SW 1271 (cell line): ENCODE measurements at places on chromosomes 11 and 22.

GRCh38 chr22:40654522-40655167 lies 18.1 kb upstream of the MRTFA start:
- DNase-seq, result no peak

GRCh38 chr11:132101881-132102280 lies 731.5 kb downstream of the NTM start:
- DNase-seq, result no peak

GRCh38 chr11:47257517-47258316 lies at the start of gene NR1H3:
Gene NR1H3, plus strand, starts transcription at chr11:47257996. Its CDS starts 1,221 bp downstream, at chr11:47259217.
- no peak for DNase-seq

- no peak for DNase-seq
Observed at GRCh38 chr11:115144914-115145313, 359.3 kb downstream of the CADM1 start.

GRCh38 chr11:97973352-97973857 lies 1047.3 kb upstream of the CNTN5 start:
- no peak for DNase-seq

DNA sequence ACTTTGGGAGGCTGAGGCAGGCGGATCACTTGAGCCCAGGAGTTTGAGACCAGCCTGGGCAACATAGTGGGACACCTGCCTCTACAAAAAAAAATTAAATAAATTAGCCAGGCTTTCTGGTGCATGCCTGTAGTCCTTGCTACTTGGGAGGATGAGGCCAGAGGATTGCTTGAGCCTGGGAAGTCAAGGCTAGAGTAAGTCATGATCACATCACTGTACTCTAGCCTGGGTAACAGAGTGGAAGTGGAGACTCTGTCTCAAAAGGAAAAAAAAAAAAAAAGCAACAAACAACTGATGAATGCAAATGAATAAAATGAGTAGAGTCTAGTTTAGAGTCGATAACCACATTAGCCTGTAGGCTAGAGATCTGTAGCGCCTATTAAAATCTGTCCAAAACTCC lies 3.9 kb upstream of the BCL2L13 start:
- DNase-seq, result no peak

DNA sequence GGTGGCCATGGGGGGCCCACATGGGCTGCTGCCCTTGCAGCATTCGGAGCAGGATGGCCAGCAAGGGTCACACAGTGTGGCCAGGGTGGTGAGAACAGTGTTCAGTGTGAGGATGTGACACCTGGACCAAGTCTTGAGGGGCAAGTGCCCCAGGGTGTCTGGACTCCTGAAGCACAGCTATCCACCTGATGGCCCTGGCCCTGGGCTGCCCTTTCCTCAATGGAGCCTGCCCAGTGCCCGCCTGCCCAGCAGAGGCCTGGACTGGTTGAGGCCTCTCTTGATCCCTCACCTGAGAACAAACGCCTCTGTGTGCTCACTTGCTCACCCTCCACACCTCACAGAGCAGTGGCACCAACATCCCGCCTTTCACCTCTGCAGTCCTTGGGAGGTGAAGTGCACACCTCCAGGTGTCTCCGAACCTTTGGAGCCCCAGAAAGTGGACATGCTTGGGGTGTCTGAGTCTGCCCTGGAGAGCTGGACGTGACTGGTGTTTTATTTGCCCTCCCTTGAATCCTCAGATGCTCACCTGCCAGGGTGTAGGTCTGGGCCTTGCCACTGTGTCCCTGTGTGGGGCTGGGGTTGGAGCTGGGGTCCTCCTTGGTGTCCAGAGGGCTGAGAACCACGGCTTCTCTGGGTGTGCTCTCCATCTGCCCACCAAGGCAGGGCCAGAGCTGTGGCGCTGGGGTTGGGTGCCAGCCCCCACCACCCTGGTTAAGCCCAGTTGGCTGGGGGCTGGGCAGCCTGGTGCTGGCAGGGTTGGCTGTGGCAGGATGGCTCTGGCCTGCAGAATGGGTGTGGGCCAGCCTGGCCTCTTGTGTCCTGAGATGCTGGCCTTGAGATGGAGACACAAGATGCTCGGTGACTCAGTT lies 3.8 kb upstream of the MUC2 start:
- DNase-seq, result no peak

- no peak for DNase-seq
Observed at GRCh38 chr11:17541330-17541885, 2.8 kb downstream of the USH1C start.

DNA sequence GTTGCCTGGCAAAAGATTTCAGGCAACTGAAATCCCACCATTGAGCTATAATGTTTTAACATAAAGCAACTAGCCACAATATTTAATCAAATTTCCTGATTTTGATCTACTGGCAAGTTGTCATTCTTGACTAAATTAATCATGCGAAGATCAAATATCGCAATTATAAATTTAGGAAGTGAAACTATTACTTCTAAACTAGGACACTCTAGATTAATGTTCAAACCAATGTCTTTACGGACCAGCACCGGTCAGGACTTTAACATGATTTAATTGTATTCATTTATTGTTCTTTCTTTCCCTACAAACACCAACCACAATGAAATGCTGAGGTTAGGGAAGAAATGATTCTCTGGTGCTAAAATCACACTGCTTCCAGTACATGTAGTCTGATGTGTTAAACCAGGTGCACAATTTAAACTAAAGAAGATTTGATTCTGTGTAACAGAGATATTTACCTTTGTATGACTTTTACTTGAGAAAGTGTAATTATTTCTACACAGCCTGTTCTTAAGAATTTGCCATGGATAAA lies 14.9 kb downstream of the GAS2 start:
- no peak for DNase-seq

- no peak for DNase-seq
Observed at GRCh38 chr11:13140873-13141655, 131.9 kb downstream of the RASSF10 start.

GRCh38 chr11:2268729-2269600 lies 1.4 kb downstream of the ASCL2 start:
- no peak for DNase-seq

DNA sequence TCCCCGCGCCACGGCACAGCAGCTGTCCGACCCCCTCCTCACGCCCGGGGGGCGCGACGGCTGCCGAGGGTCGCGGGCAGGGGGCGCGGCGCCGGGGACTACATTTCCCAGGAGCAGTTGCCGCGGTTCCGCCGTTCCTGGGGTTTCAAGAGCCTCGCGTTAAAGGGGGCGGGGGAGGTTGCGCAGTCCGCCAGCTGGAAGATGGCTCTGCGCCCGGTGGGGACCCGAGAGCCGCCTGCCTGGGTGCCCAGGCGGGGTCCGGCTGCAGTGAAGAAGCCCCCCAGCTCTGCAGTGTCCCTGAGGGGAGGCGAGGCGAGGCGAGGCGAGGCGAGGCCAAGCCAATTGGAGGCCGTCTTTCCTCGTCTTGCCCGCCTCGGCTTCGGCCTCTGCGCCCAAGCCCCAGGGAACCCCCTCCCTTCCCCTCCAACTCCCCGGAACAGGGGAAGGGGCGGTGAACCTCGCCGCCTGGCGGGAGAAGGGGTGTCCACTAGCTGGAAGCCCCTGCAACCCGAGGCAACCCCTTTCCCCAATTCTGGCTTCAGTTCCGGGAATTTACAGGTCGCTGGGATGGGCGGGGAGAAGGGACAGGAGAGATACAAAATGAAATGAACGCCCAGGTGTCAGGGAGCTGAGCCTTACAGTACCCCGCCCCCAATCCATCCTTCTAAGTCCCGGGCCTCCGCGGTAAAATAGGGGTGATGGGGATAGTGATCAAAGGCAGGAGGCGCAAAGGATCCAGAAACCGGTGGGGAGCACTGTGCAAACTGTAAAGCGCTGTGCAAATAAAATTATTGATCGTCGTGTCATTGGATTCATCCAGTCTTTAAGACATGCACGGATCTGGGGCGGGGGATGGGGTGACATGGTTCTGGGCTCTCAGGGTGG lies 5.2 kb upstream of the GCAT start:
- DNase-seq, result peak; percentile 11

DNA sequence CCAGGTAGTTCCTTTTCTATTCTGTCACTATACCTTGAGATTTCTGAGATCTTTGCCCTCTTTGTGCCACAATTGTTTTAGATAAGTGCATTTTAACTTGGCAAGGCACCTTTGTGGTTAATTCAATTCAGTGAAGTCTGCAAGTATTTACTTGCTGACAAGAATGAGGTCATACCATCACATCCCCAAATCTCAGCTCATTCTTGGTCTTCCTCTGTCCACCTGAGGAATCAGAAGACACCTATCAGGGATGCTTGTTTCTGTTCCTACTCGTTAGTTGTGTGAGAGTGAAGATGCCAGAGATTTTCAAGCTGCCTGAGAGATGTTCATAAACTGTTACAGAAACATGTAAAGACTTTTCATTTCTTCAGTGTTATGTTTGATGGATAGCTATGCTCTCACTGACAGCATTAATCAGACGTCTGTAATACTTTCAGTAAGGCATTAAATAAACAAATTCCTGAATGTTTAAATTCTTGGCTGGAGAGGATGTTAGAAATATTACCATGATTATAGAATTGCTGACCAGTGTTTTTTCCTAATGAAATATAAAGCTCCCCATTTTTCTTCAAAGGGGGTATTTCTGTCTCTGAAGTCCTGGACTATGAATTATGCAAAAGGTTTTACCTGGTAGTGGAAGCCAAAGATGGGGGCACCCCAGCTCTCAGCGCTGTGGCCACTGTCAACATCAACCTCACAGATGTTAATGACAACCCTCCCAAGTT lies 135.0 kb upstream of the MTNR1B start:
- no peak for DNase-seq

GRCh38 chr11:44016131-44016530 lies 31.6 kb upstream of the ACCSL start:
- no peak for DNase-seq

- no peak for DNase-seq
Observed at GRCh38 chr22:35085621-35086020, 19.7 kb downstream of the ISX start.

- DNase-seq, result no peak
Observed at GRCh38 chr11:104130161-104130560, 33.8 kb downstream of the PDGFD start.
